ENCODE measurements at places on chromosomes 12 and 14.

DNA sequence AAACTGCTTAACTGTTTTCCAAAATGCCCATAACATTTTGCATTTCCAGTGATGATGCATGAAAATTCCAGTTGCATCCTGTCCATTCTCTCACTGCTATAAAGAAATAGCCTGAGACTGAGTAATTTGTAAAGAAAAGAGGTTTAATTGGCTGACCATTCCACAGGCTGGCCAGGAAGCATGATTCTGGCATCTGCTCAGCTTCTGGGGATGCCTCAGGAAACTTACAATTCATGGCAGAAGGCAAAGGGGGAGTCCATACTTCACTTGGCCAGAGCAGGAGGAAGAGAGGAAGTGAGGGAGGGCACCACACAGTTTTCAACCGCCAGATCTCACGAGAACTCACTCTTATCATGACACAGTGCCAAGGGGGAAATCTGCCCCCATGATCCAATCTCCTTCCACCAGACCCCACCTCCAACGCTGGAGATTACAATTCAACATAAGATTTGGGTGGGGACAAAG, 18.2 kb upstream of the CLEC2D start:
- no peak for DNase-seq

- no peak for DNase-seq
These were observed 25.3 kb upstream of the RBM19 start for GRCh38 chr12:113991224-113992044.

GRCh38 chr12:127802271-127802670, 464.7 kb upstream of the TMEM132C start:
- DNase-seq, result no peak

DNA sequence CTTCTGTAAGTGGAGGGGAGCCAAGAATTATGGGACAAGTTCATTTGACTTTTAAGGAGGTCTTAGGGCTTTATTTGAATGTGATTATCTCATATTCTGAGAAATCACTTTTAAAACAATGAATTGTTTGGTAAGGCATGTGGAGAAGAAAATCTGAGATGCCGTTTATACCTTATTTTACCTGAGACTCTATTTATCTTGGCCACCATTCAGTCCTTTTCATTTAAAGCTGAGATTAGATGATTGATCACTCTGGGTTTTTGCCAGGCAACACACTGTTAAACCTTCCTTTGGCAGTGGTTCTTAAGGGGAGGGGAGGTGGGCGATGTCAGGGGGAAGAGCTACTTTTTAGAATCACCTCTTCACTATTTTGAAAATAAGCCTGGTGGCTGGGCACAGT, 11.4 kb downstream of the CAND1 start:
- DNase-seq, result peak; percentile 20

- peak; percentile 75 for DNase-seq
These were observed at the start of gene LRCOL1 for GRCh38 chr12:132610051-132610759. TSS of gene LRCOL1 (minus strand) at chr12:132610582. CDS start at chr12:132606251, 4,331 bp downstream.

GRCh38 chr14:53161758-53162435, 8.8 kb upstream of the DDHD1 start:
- DNase-seq, result no peak

GRCh38 chr14:34053666-34054065, 102.8 kb upstream of the EGLN3 start:
- DNase-seq, result no peak

- DNase-seq, result no peak
These were observed 8.3 kb upstream of the GPR162 start for GRCh38 chr12:6813363-6813762.

GRCh38 chr12:131980263-131980662, 30.5 kb downstream of the EP400 start:
- DNase-seq, result no peak

- DNase-seq, result no peak
These were observed 2.6 kb downstream of the CCDC85C start for GRCh38 chr14:99601361-99601831.

- DNase-seq, result peak; percentile 30
These were observed 183.6 kb downstream of the CRADD start for GRCh38 chr12:93860668-93861373.

- no peak for DNase-seq
These were observed 219.8 kb downstream of the RPS29 start for GRCh38 chr14:49366416-49366815.

GRCh38 chr12:89059056-89059455, 293.2 kb downstream of the DUSP6 start:
- no peak for DNase-seq

DNA sequence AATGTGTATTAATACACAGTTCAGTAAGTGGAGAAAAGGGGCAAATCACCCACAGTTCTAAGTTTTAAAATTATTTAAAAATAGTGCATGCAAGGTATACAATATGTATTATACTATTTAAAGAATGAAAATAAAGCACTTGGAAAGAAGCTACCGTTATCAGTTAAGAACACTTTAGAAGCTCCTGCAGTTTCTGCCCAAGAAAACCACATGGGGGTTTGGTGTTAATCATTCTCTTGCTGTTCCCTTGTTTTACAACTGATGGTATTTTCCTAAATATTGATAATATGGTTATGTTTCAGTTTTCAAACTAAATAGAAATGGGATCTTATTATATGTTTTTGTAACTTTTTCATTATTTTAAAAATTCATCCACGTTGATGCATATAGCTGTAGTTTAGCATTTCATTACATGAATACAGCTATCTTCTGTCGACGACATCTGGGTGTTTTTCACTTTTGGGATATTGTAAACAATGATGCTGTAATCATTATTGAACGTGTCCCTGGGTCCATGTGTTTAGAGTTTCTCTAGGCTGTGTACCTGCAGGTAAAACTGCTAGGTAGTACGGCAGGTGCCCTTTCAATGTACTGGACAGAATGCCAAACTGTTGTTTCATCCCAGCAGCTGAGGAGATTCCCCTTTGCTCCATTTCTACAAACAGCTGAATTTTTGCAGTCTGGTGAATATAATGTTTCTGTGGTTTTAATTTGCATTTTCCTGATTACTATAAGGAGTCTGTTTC, 64.1 kb downstream of the APPL2 start:
- DNase-seq, result no peak

- peak; percentile 45 for DNase-seq
These were observed 8.9 kb downstream of the TGFB3 start for GRCh38 chr14:75972801-75973421.

DNA sequence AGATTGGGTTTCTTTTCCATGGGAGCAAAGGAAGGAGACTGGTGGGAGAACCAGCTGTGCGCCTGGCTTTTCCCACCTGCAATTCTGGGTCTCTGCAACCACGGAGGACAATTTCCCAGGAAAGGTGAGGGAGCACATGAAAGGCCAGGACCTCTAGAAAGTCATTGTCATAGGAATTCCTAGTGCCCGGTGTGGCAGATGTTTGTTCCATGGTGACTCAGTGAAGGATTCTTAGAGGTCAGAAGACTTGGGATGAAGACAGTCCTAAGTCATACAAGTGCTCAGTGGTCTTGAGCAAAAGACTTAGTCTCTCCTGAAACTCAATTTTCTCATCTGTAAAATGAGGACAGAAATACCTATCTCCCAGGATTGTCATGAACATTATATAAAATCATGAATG, 51.3 kb downstream of the KCNA5 start:
- DNase-seq, result no peak

DNA sequence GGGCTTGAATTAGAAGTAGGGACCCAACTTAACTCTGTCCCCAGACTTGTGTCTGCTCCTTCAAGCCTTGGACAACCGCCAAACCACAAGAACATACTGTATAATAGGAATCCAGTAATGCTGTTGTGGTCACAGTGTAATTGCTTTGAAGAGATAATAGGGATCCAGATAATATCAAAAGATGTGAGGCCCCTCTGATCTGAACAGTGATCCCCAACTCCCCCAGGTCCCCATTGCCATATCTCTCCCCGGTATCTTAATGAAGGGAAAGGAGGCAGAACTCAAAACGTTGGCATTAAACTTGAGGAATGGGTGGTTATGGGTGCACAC, 8.5 kb upstream of the PLEKHH1 start:
- no peak for DNase-seq

GRCh38 chr14:59120921-59121320, 67.5 kb upstream of the DAAM1 start:
- DNase-seq, result no peak

- no peak for DNase-seq
These were observed 4.9 kb downstream of the NCKAP5L start for GRCh38 chr12:49823350-49823749.

- DNase-seq, result no peak
These were observed 14.0 kb downstream of the KCTD10 start for GRCh38 chr12:109462868-109463692.

GRCh38 chr12:75481013-75481705, 604 bp downstream of the GLIPR1 start:
- no peak for DNase-seq

- no peak for DNase-seq
These were observed 6.2 kb downstream of the IFT43 start for GRCh38 chr14:75991753-75992152.

DNA sequence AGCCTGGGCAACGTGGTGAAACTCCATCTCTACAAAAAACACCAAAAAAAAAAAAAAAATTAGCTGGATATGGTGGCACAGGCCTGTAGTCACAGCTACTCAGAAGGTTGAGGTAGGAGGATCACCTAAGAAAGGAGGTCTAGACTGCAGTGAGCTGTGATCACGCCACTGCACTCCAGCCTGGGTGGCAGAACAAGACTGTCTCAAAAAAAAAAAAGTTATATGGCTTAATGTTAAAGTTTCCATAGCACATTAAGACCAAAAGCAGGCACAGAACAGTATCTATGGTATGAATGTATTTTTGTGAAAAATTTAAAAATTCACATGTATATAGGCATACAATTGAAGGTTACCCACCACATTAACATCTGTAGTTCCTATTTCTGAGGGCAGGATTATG, 15.9 kb downstream of the CDKN1B start:
- no peak for DNase-seq

DNA sequence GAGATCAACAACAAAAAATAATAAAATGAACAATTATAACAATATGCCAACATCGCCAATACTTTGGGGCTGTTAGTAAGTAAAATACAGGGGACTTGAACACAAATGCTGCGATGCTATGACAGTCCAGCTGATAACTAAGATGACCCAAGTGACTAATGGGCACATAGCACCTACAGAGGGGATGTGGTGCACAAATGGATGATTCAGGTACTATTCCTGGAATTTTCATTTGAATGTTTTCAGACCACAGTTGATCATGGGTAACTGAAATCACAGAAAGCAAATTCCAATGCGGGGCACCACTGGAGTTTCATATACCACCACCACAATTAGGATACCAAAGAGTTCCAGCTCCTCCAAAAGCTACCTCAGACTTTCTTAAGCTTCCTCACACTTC, 82.9 kb downstream of the RCOR1 start:
- no peak for DNase-seq

- peak; percentile 66 for DNase-seq
These were observed 751 bp downstream of the GDF11 start for GRCh38 chr12:55743406-55744339.

- peak; percentile 95 for DNase-seq
These were observed 105.2 kb upstream of the ATF7IP start for GRCh38 chr12:14260011-14260993.

DNA sequence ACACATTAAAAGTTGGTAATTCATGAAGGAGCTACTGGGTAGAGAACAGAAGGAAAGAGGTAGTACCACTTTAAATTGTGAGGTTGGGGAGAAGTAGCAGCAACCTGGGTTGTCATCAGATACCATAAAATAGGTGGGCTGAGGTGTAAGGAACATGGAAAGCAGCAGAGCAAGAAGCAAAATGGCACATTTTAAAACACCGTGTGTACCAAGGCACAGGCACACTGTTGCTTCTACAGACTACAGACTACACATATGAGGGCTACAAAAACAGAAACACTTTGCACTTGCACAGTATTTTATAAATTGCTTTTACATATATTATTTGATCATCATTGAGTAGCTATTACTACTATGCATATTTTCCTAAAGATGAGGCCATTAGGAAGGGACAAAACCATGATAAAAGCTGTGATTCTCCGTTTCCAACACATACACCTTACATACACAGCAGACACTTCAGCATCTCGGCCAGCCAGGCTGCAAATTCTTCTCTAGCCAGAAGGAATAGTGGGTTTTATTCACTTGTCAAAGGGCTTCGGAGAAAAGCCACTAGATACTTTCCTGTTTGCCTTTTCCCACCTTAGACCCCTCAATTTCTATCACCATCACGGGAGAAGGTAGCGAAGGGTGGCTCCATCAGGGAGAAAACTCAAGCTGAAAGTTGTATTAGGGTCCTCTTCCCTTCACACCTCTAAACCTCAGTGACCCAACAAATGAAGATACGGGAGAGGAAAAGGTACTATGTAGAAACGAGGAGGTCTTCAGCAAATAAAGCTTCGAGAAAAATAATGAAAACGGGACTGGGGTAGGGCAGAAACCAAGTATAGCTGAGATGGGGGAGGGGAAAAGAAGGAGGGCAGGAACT, 1.6 kb downstream of the PYM1 start:
- no peak for DNase-seq

GRCh38 chr12:116547955-116548501, 11.2 kb upstream of the MAP1LC3B2 start:
- DNase-seq, result no peak

- no peak for DNase-seq
These were observed 149.3 kb downstream of the PIWIL1 start for GRCh38 chr12:130486891-130487416.

DNA sequence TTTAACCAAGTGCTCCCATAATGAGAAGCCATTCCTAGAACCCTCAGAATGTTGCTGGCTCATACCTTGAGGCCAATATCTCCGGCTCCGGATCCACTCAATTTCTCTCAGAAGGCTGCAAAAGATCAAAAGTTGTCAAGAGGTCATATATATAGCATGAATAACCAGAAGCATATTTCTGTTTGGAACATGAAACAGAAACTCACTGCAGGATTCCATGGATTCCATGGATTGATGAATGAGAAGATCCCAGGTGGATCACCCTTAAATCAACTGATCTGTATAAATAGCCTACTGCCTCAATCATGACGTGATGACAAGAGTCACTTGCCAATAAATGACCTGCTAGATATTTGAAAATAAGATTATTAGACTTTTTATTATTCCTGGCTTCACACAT, 3.3 kb upstream of the NT5DC3 start:
- DNase-seq, result no peak

DNA sequence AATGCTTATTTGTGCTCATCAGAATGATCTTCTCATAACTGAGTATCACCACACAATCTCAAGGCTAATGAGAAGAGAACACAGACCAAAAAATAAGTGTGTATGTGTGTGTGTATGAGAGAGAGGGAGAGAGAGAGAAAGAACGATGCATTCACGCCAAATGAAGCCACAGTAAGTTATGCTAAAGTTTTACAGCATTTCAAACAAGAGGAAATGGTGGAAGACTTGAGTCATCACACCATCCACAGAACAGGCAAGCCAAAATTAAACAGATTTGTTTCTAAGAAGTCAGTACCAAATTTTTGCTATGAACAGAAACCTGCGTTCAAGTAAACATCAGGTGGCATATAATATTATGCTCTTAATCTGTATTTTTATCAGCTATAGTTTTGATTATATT, 141.2 kb downstream of the MED13L start:
- DNase-seq, result no peak

GRCh38 chr12:12481631-12482030, 81.0 kb downstream of the DUSP16 start:
- no peak for DNase-seq

- DNase-seq, result no peak
These were observed 223.2 kb downstream of the PPM1H start for GRCh38 chr12:62711631-62712241.

GRCh38 chr14:56715938-56716337, 94.3 kb downstream of the OTX2 start:
- DNase-seq, result peak; percentile 33

GRCh38 chr12:19967431-19967830, 400.9 kb upstream of the PDE3A start:
- peak; percentile 95 for DNase-seq

All from NCI-H146 (cell line).